Inflammatory macrophage treated with lipopolysaccharide for 1 hour (primary cell): ENCODE measurements at places on chromosomes 4 and X.

- DNase-seq: no peak
Measured at GRCh38 chr4:25818876-25819275, 43.9 kb downstream of the SEL1L3 start.

GRCh38 chrX:617401-617800 is 13.2 kb upstream of the SHOX start:
- DNase-seq: no peak

GRCh38 chr4:159051245-159052071 is 51.4 kb upstream of the RAPGEF2 start:
- DNase-seq: no peak

DNA sequence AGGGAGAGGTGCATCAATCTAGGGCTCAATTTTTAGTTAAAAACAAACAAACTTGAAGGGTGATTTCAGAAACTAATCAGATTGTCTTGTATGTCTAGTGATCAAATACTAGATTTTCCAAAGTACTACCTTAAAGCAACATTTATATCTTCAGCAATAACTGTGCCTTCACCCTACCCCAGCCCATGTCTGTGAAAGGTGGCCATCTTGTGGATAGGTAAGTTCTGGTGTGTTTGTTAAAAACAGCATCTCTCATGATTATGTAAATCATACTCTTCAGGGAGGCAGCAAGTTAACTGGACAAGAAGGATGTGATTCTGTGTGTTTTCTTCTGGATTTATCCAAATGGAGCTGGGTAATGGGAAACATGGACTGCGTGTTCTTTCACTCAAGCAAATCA is 81.4 kb upstream of the ACSL1 start:
- DNase-seq: no peak

GRCh38 chr4:86916392-86916791 is 18.4 kb upstream of the AFF1 start:
- DNase-seq: no peak

DNA sequence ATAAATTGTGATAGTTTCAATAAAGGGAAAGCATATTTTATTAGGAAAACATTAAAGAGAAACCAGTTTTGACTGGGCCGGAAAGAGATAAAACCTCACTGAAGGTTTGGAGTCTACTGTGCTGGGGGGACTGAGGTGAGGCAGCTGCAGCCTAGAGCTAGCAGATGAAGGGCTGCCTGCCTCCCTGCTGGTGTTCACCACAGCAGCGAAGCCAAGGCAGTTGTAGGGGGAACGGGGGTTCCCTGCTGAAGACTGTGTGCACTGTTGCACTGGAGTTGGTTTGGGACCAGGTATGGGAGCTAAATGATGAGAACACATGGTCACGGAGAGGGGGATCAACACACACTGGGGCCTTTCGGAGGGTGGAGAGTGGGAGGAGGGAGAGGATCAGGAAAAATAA is 546.5 kb upstream of the SMIM31 start:
- DNase-seq: no peak

DNA sequence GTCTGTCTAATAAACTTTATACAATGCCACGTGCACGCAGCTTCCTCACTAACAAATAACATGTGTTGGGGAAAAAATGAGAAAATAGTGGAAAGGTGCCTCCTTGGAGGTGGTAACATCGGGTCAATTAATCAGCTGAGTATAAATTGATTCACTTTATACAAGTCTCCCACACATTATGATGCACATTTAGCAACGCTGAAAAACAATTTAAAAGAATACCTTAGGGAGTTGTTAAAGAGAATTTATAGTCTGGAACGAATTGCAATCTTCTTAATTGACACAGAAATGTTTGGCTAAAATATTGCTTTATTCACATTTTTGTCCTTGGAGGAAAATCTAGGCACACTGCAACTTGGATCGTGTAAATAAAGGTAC is 84.2 kb downstream of the HPRT1 start:
- no peak for DNase-seq

DNA sequence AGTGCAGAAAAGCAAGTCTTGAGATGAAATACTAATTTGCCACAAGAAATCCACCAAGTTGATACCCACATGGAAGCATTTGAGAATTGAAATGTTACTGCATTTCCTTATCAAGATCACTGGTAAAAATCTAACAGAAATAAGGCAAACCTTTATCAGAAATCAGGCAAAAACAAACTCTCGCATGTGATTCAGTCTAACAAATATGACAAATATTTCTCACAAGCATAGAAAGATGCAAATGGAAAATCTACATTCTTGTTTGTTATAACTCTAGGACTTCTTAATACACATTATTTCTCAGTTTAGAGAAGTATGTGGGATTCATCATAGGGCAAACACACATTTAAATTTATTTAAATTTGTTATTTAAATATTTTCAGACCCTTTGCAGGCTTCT is 52.9 kb downstream of the TXK start:
- no peak for DNase-seq

DNA sequence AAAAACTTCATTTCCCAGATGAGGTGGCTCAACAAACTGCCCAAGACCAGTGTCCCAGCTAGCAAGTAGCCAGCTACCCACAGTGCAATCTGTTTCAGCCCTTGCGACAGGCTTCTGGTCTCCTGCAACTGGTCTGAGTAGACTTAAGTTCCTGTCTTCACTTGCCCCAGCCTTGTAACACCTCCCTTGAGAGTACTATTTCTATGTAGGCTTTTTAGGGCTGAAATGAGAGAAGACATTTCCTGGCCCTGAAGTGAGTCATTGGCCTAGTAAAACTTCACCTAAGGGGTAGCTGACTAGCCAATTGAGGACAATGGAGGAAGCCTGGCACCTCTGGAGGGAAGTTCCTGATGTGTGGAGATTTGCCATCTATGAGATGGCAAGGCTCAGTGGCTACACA is 80.1 kb upstream of the STIM2 start:
- no peak for DNase-seq

GRCh38 chr4:169108303-169108702 is 98.2 kb upstream of the CBR4 start:
- DNase-seq: no peak

- DNase-seq: peak; percentile 18
Measured at GRCh38 chr4:73257651-73258435, 755 bp downstream of the ANKRD17 start.

- peak; percentile 54 for DNase-seq
Measured at GRCh38 chrX:9486786-9487387, 22.0 kb downstream of the TBL1X start.

GRCh38 chr4:23348789-23349498 is 540.9 kb downstream of the PPARGC1A start:
- no peak for DNase-seq
